ENCODE measurements at places on chromosomes 3 and 15. TPM values are rescaled to one million over a fixed set of nuclear protein-coding genes. Genes with fewer than 3 reads are reported as not detected.

DNA sequence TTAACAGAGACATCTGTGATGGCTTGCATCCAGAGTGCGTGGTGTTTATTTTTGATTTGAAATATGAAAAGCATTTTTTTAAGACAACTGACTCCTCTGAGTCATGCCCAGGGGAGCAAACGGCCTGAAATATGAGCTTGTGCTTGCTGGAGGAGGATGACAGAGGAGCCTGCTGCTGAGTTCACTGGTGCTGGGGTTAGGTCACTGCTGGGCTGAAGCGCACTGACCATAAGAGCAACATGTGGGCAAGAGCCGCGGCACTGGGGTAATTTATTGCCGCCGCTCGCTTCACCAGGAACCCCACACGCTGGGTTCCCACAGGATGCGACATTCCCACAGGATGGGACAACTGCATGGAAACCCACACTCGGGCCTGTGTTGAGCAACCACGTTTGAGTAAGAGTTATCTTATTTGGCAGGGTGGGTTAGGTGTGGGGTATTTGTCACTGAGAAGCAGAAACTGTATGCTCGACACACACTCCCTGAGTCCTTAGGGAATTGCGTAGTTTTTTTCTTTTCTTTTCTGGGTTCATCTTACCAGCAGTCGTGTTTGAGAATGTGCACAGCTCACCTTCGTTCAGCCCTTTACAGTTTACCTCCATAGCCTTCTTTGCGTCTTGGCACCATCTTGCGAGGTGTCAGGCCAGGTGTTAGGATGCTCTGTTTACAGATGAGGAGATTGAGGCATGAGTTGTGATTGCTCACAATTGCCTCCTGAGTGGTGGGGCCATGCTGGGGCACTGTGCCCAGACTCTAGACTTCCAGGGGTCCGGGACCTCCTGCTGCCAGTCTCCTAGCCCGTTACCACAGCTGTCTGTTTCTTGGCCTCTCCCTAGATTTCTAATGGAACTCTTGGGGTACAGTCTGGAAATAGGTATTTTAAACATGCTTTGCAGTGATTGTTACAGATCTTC lies 60.4 kb downstream of the SMAD3 start:
- H3K27me3 ChIP-seq: no peaks in the 10 kb centered on the region
- peaks cover 52% of the 10 kb centered on the region for H3K4me1 ChIP-seq
- no peak for DNase-seq
- no peaks in the 10 kb centered on the region for H3K36me3 ChIP-seq
- no peak overlapping the region for H3K4me3 ChIP-seq

GRCh38 chr15:56775641-56776040 lies 42.3 kb upstream of the ZNF280D start:
- peaks cover 13% of the 10 kb centered on the region for H3K4me1 ChIP-seq
- no peaks in the 10 kb centered on the region for H3K36me3 ChIP-seq
- no peaks in the 10 kb centered on the region for H3K27me3 ChIP-seq
- H3K27ac ChIP-seq: no peak overlapping the region
- no peak overlapping the region for H3K4me3 ChIP-seq

DNA sequence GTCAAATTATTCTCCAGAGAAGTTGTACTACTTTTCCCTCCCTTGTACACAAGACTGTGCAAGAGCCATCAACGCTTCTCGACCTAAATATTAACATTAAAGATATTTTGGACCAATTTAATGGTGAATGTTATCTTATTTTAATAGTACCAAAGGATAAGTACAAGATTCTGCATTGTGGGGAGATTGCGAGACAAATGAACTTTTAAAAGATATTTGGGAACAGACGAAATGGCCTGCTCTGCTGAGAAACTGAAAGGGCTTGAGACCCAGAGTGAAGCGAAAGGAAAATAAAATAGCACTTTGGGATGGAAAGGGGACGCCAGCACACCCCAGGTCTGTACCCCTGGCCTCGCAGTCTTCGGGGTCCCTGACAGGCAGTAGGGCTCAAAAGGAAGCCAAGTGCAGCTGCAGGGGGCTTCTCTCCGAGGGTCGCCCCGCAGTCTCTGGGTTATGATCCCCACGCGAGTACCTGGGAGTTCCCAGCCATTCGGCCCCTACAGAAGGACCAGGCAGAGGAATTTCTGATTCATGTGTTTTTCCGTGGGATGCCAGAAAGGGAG lies 97.6 kb upstream of the VGLL3 start:
- H3K27ac ChIP-seq: peak overlapping the region; percentile 89
- DNase-seq: no peak
- H3K4me1 ChIP-seq: peaks cover 7% of the 10 kb centered on the region
- H3K36me3 ChIP-seq: no peaks in the 10 kb centered on the region
- peak overlapping the region; percentile 63 for H3K4me3 ChIP-seq

GRCh38 chr3:115272036-115272824 lies 125.1 kb upstream of the ZBTB20 start:
- no peak overlapping the region for H3K4me3 ChIP-seq
- H3K27me3 ChIP-seq: no peaks in the 10 kb centered on the region
- H3K4me1 ChIP-seq: no peaks in the 10 kb centered on the region
- no peaks in the 10 kb centered on the region for H3K36me3 ChIP-seq

DNA sequence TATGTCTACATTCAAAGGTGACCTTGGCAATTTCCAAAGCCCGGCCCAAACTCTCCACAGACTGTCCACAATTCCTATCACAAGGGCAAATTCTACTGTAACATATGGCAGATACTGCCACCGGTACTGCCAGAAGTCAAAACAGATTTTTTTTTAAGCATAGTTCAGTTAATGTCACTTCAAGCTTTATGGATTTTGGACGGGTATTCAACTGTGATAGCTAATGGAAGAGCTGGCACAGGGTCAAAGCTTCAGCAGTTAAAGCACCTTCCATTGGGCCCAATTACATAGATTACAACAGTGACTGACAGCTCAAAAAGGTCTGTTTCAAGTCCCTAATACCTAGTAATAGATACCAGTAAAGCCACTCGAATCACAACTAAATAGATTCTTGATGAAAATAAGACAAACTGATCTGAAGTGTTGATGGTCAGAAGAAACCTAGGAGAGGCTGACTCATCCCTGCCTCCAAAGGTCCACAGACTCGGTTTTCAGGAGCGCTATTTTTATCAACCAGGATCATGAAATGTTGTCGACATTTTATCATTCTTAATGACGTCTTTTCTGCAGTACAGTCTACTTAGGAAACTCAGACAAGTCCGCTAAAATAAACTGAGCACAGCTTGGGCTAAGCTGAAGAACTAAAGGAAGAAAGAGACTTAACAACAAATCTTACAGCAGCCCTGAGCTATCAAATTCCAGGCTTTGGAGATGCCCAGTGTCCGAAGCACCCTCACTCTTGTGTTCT lies 38.7 kb downstream of the ANXA2 start:
- no peak overlapping the region for H3K27ac ChIP-seq
- no peak for DNase-seq
- peaks cover 28% of the 10 kb centered on the region for H3K4me1 ChIP-seq
- H3K36me3 ChIP-seq: peaks cover 100% of the 10 kb centered on the region

DNA sequence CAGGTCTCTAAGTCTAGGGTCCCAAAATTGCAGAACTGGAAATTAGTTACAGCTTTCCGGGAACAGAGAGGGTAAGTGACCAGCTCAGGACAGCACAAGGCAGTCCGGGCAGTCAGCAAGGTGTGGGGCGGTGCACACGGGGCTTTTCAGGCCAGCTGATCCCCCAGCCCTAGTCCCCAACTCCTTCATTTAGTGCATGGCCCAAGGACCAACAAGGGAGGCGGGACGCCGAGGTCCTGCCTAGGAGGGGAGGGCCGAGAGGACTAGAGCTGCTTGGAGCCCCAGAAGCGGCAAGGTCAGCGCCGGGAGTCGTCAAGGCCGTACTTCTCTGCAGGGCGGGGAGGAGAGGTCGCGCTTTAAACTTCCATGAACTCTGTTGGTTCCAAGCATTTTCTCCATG lies 2.0 kb upstream of the PDE8A start:
- no peaks in the 10 kb centered on the region for H3K36me3 ChIP-seq
- no peaks in the 10 kb centered on the region for H3K27me3 ChIP-seq
- H3K27ac ChIP-seq: peak overlapping the region; percentile 93
- peak; percentile 49 for DNase-seq

- no peak overlapping the region for H3K27ac ChIP-seq
- H3K36me3 ChIP-seq: peaks cover 7% of the 10 kb centered on the region
- no peak overlapping the region for H3K4me3 ChIP-seq
- H3K4me1 ChIP-seq: peaks cover 36% of the 10 kb centered on the region
These were observed 23.3 kb downstream of the ZDHHC3 start for GRCh38 chr3:44952689-44953088.

The WDR93 gene
- 1.2 TPM for total RNA-seq

Data from lower lobe of right lung (tissue), 2 donors.